Activated T-cell treated with anti-CD3 and anti-CD28 coated beads for 48 hours (primary cell): ENCODE measurements at places on chromosomes 5 and 9.

- no peak for DNase-seq
Measured at GRCh38 chr9:76373173-76373783, 20.9 kb downstream of the RFK start.

GRCh38 chr9:129806061-129806460, 3.1 kb downstream of the TOR1B start:
- DNase-seq, result no peak

DNA sequence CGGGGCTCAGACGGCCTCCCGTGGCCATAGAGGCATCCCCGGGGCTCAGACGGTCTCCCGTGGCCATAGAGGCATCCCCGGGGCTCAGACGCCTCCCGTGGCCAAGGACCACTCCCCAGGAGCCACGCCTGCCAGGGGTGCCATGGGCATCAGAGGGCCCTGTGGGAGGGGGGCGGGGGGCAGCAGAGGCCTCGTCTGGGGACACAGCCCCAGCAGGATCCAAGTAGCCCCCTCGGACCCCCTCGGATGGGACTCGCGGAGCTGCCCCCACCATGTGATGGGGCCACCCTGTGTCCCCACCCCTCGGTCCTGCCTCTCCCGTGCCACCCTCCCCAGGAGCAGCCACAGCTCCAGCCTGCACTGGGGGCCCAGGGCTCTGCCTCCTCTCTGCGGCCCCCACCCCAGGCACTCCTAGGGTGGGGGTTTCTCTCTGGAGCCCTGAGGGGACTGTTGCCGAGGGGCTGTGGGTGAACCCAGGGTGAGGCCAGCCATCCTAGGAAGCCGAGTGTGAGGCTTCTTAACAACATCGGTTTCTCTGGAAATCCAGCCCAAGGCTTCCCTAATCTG, 2.5 kb downstream of the ENTPD8 start:
- DNase-seq, result no peak

DNA sequence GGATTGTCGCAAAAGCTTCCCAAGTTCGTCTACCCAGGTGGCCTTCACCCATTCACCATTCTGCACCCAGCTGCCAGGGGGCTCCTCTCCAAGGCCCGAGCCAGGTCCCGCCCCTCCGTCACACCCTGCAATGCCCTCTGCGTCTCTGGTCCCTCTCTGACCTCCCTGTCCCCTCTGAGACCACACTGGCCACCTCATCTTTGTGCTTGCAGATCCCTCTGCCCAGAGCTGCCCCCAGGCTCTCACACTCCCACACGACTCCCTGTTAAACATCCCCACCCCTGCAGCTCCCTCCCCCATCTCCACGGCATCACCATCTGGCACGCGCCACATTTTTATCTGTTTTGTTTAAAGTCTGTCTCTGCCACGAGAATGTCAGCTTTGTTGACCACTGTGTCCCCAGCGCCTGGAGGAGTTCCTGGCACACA, 243.6 kb downstream of the PBX3 start:
- DNase-seq, result no peak

DNA sequence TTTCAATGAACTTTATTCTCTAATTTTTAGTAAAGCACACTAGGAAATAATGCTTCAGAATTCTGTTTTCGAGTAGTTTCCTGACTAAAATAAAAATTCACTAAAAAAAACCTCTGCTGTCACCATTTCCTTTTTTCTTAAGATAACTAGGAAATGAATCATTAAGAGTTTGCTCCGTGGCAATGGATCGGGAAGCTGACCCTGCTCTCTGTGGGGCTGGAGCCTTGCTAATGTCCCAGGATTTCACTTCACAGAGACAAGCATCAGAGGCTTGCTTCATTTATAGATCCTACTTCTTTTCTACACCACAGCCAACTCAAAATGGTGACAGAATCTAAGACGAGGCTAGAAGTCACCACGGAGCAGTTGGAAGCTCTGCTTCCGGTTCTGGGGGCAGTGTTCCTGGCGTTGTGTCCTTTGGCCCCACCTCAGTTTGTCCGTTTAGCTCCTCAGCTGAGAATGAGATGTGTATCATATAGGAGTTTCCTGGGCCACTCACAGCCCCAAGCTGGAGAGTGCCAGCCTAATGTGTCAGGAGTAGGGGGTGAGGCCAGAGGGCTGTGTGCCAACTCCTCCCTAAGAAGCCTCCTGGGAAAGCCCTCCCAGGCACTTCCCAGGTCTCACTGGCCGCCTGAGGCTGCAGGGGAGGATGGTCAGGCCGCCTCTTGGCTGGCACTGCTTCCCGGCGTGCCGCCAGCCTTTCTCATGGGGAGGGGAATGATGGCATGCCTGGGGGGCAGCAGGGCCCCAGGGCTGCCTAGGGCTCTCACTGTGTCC, 19.6 kb downstream of the TENT4A start:
- no peak for DNase-seq

GRCh38 chr9:88230612-88231011, 92.3 kb upstream of the SPATA31C2 start:
- no peak for DNase-seq

DNA sequence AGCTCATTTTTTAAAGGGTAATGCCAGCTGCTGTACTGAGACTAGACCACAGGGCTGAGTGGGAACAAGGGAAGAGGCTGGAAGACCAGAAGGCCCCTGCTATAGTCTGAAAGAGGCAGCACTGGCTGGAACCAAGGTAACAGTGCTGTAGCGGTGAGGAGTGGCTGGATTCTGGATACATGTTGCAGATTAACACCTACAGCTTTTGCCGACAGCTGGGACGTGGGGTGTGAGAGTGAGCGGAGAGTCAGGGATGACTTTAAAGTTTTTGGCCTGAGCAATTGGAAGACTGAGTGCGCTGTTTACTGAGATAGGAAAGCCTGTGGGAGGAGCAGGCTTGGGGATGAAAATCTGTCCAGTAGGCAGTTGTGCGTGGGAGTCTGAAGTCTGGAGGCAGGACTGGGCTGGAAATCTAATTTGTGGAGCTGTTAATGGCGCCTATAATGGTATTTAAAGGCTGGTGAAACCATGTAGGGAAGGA, 26.5 kb downstream of the AQP7 start:
- no peak for DNase-seq

DNA sequence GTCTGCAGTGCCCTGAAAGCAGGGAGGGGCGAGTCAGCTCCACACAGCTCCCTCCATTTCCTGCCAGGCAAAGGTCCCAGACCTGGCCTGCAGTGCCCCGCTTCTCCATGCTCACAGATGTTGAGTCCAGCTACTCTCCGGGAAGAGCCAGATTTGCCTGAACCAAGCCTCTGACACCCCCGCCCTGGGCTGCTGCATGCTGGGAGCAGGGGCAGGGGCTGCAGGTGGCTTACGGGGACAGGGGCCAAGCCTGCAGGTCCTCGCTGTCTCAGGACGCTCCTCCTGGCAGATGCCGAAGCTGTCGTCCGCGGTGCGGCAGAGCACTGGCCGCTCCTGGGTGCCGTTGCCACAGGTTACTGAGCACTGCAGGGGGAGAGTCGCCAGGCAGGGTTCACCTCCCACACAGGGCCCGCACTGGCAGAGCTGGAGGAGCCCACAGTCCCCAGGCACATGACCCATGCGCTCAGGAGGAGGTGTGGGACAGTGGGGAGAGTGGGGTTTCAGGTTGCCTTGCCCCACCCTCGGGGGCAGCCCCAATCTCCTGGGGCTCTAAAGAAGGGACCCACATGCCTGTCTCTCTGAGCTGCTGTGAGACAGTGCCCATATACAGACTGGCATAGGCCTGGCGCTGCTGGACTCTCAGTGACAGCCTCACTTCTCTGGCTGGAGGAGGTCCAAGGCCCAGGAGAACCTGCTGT, 62.4 kb downstream of the ZNF354C start:
- no peak for DNase-seq
